Anterior cingulate cortex (tissue), 58 donors: ENCODE measurements at places on chromosomes 3 and 15.

GRCh38 chr15:41292521-41292920 lies 39.9 kb downstream of the OIP5 start:
- no peak for DNase-seq

DNA sequence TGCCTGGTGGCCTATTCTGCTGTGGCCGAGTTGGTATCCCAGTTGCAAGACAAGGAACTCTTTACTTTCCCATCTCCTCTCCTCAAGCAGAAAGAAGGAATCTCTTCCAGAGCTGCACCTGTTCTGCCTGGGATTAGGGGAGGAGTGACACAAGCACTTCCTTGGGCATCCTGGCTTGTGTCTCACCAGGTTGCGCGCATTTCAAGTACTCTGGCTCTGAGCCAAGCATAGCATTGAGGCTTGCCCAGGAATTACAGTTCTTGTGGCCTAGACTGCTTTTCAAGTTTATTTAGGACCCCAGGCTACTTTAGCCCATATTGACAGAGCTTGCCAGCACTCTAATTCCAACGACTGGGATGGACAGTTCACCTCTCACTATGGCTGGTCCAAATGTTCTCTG lies 150.5 kb downstream of the RSRC1 start:
- no peak for DNase-seq

GRCh38 chr3:4889896-4890295 lies 89.3 kb upstream of the BHLHE40 start:
- no peak for DNase-seq

- no peak for DNase-seq
Measured at GRCh38 chr3:29683018-29683993, 402.4 kb downstream of the RBMS3 start.

DNA sequence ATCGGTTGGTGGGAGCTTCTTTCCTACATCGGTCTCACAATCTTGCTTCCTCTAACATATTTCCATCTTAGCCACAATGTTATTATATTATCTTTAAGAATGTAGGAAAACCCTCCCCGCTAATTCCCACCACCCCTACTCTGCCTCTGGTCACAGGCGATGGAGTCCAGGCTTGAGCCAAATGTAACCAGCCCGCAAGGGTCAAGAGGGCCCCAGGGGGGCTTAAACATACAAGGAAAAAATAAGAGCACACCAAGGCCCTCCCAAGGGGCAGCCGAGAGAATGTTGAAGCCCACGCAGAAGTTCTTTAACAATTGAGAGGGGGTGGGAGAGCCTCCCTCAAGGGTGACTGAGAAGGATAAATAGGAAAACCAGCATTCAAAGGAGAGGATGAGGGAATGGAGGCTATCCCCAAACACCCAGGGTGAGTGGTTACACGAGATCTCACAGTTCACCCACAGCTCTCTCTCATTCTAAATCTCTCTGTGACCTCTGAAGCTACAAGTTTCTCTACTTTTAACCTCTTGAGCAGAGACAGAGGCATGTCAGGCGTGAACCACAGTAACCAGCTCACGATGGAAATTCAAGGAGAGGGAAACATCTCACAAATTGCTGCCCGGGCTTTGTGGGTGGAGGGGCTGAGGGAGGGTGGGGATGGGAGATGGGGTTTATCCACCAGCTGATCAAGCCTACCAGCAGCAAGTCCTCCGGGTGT lies 31.4 kb upstream of the UACA start:
- DNase-seq = no peak

DNA sequence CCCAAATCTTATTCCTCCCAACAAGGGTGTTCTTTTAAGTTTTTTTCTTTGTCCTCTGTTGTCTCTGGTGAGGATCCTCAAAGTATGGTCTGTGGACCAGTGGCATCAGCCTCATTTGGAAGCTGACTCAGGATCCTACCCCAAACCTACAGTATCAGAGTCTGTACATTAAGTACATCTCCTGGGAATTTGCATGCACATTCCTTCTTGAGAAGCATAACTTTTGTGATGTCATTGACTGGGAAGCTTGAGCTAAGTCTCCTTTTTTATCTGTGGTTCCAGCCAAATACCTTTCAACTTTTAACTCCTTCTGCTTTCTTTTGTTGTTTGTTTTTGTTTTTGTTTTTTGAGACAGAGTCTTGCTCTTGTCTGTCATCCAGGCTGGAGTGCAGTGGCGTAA lies 40.5 kb downstream of the ARMC8 start:
- no peak for DNase-seq

DNA sequence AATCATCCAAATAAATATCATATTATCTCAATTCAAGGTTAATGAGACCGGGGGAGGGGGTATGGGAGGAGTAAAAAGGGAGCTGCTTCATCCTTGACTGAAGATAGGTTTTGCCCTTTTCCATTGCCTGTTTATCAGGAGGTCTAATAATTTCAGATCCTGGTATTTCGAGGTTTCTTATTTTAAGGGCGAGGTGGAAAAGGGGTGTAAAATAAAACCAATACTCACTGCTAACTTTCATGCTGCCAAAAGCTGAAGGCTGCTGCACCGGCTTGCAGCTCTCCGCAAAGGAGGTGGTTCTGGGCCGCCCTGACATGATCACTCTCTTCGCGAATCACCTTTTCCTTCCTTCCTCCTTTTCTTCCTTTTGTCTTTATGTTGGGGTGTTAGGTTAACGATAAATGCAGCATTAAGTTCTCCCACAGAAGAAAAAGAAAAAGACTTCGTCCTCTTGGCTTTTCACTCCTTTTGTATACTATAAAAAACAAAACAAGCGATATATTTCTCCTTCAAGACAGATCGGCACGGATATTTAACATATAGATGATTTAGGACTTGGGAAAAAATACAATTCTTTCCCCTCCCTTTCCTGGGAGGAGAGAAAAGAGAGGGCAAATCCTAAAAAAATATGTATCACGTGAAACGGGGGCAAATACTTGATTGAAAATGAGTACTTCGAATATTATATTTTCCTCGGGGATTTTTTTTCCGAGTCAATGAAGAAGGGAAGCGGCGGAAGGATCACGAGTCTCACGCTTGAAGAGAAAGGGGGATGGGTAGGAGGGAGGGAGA lies 932 bp downstream of the GSK3B start:
- no peak for DNase-seq

DNA sequence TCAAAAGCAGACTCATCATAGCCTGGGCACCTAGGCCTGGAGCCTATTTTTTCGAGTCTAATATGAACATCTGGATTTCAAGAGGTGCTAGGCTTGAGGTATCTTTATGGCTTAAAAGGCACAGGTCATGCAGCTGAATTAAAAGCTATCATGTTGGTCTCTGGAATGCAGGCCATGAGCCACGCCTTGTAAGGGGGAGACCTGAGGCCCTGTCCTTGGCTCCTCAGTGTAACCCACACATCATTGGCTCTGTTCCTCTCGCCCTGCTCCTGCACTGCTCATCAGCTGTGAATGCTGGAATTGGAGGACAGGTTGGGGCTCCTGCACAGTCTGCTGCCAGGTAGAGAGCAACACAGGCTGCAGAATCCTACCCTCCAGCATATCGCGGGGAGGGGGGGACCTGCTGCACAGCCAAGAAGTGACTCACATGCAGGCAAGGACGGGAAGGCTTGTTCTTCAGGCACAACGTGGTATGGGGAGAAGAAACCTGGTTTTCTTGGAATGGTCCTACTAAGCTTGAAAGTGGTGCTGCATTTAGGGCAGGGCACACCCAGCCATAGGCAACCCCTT lies 146.0 kb downstream of the CHST2 start:
- no peak for DNase-seq

- no peak for DNase-seq
Measured at GRCh38 chr15:65309882-65310418, 5.5 kb downstream of the RNU5B-1 start.

GRCh38 chr3:13425689-13426088 lies 5.6 kb upstream of the NUP210 start:
- DNase-seq = no peak
